ENCODE measurements at places on chromosomes 2 and 18.

- DNase-seq: no peak
Observed at GRCh38 chr2:23449831-23450331, 64.9 kb downstream of the KLHL29 start.

DNA sequence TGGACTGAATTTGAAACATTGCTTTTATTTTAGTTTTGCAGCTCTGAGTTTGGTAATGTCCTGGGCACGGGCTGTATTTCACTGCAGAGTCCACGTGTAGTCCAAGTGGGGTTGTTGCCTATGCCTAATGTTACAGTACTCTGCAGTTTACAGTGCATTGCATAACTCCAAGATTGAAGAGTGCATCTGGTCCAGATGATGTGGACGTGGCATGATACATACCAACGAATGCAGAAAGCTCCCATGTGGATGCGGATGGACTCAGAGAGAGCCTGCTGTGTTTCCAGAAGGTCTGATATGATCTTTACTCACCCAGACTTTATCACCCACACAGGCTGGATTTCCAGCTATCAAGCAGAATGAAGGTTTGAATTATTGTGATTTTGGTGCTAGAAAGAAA lies 44.4 kb upstream of the CCDC68 start:
- no peak for DNase-seq

DNA sequence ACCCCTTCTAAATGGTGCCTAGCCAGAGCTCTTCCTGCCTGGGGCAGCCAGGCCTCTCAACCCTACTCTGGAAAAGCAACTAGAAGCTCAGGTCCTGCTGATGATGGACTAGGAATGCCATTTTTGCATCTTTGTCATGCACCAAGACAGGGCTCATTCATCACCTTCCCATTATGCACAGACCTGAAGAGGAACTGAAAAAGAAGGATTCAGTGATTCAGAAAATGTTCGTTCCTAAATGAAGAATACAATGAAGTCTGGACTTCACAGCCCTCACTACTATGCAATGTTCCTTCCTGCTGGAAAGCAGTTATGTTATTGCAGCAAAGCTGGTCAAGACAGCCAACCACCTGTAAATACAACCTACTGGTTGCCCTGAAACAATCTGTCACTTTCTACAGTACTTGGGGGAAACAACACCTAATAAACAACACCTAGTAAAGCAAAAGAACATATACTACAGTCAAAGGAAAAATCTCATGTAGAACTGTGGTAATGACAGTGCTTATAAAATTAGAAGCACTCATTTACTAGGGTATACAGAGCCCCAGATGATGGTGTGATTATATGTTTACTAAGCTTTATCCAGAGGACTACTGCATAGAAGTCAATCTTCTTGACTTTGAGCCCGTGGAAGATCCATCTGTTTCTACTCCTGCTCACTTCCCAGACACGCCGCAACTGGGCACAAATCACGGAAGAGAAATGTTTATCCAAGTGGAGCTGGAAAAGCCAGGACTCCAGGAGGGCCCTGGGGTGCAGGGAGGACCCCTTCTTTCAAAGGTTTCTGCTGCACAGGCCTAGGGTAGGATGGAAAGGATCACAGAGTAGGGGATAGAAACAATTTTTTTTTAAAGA lies 103.1 kb upstream of the THOC1 start:
- DNase-seq: no peak

DNA sequence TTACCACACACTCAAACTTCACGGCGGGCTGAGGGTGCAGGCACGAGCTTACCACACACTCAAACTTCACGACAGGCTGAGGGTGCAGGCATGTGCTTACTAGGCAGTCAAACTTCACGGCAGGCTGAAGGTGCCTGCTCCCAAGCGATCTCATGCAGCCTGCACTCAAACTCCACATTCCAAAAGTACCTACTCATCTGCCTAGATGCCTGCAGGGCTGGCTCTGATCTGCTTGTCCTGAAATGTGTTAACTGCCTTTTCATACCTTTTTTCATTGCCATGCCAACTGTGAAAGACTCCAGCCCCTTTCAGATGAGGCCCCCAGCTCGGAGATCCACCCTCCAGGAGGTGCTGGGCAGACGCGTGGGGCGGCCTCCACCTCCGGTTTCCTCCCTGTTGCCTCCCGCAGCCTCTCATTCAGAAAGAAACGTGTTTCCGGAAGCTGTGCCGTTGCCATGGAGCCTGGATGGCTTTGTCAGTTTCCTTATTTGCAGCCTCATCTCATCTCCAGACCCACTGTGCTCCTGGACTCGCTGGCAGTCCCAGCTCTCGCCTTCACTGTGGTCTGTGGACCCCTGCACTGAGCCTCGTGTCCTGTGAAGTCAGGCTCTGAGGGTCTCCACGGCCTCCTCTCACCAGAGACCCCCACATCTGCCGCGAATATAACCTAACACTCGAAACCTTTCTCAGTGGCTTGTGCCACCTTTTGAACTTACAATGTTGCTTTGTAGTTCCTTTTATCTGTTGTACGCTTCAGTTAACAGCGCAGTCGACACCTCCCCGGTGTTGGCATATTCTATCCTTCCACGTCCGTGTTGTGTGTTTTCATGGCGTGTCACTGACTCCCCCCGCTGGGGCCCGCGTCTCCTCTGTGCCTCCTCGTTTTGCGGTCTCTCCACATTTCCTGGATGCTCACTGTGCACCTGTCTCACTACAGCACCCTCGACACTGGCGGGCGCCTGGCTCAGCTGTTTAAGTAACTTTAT lies 106.1 kb upstream of the ALKAL2 start:
- DNase-seq: peak; percentile 26

DNA sequence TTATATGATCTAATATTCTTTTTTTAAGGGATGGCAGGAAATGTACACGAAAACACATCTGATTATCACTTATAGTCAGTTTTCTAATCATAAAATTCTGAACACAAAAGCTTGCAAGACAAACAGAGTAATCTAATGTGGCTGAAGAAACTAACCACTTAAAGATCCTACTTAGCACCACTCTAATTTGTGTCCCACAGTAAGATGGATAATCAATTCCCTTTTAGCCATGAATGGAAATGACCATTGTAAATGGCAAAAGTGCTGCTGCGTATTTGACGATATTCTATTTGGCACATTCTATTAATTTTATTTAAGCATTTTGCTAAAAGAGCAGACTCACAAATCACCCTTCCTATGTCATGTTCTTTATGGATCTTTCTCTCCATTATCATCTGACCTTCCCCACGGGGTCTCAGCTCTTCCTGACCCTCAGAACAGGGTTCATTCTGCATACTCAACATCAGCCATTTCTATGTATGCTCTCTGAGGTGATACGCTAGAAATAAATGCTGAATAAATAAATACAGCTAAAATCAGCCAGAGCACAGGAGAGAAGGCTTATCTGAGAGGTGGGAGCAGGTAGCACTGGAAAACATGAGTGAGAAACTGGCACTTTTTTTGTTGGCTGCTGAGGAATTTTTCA lies 295.8 kb downstream of the AFF3 start:
- no peak for DNase-seq

DNA sequence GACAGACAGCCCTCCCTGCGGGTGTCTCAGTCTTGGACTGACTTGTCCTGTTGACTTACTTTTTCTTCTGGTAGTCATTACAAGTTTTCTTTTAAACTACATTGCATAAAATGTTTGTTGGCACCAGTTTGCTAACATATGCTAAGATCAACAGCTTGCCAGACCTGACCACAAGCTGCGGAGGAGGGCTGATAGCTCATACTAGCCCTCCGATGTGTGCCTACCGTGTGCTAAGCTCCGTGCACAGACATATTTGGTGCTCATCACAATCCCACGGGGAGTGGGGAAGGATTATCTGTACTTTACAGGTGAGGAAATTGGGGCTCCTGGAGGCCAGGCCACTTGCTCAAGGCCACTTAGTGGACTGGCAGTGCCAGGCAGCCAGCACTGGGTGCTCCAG lies 72.8 kb upstream of the YPEL5 start:
- no peak for DNase-seq

DNA sequence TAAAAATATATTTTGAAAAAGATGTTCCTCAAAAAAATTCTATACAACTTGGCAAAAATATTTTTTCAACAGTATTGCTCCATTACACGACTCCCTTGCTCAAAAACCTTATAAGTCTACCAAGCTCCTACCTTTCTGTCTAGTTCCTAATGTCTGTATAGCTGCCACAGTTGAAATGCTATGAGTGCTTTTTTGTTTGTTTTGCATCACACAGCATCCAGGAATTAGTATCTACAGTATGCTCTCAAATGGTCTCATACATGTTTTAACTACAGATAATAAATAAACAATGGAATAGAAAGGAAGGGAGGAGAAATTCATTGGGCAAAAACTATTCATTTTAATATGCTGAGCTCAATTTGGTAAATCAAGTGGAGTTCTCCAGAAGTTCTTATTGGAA lies 17.3 kb downstream of the ACADL start:
- DNase-seq: no peak

- DNase-seq: no peak
Observed at GRCh38 chr2:25558262-25558661, 115.1 kb downstream of the DTNB start.

DNA sequence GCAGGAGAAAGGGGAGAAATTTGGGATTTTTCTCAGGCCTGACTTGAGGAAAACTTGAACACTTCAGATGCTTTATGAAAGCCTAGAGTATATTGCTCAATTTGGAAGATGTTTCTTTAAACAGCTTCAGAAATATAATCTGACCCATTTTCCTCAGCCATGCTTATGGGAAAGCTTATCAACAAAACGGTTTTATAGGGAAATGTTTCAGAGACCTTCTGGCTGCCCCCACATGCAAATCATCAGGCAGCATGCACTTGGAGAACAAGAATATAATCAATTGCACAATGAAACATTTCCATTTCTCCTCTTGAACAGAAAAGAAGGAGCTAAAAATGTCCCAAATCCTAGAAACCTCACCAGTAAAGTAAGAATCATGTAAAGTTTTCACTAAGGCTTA lies 411.2 kb upstream of the ETAA1 start:
- DNase-seq: no peak

- no peak for DNase-seq
Observed at GRCh38 chr2:167271932-167272331, 383.7 kb downstream of the XIRP2 start.

DNA sequence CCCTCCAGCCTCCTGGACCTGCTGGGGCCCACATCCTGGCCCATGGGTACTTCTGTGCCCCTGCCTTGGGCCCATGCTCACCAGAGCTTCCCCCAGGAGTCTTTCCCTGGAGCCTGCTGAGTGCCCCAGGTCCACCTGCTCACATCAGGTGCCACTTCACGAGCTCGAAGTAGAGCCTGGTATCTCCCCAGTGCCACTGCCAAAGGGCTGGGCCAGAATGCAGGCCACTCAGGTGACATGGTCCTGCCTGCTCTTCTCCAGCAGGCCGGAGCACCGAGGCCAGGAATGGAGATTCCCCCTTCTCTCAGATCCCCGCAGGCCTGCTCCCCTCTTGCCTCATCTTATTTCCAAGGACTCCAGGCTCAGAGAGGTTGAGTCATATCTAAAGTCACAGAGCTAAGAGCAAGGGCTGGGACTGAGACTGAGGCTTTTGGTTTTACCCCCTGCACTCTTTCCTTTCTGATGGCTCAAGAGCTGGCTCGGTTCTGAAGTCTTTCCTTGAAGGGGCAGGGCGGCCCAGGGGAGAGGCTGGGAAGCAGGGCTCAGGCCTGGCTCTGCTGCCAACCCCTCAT lies 79.2 kb downstream of the HS1BP3 start:
- no peak for DNase-seq

- DNase-seq: no peak
Observed at GRCh38 chr18:55968550-55968949, 380.6 kb upstream of the TCF4 start.

GRCh38 chr2:233068762-233069418 lies 8.7 kb downstream of the INPP5D start:
- no peak for DNase-seq

DNA sequence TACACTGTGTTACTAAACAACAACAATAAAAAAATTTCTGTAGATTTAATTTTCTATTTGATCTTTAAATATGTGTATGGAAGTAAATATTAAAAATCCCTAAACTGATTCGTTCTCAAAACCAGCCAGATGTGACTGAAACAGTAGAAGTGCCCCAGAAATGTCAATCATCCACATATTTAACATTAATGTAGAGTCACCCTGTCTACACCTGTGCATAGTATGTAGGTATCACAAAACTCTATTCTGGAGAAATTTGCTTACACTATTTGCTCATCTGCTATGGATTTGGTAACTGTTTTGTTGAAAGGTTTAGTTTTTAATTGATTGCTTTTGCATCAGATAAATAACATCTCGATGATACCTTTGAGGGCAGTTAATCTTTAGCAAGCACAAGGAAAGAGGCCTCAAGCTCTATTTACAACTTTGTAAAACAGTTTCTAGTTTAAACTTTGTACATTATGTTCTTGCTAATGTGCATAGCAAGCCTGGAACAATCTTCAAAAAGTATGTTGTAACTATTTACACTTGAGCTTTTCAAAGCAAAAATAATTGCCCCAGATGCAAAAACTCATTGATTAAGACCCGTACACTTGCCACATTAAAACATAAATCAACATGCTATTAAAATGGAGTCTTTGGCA lies 76.8 kb downstream of the PPP1R1C start:
- no peak for DNase-seq

DNA sequence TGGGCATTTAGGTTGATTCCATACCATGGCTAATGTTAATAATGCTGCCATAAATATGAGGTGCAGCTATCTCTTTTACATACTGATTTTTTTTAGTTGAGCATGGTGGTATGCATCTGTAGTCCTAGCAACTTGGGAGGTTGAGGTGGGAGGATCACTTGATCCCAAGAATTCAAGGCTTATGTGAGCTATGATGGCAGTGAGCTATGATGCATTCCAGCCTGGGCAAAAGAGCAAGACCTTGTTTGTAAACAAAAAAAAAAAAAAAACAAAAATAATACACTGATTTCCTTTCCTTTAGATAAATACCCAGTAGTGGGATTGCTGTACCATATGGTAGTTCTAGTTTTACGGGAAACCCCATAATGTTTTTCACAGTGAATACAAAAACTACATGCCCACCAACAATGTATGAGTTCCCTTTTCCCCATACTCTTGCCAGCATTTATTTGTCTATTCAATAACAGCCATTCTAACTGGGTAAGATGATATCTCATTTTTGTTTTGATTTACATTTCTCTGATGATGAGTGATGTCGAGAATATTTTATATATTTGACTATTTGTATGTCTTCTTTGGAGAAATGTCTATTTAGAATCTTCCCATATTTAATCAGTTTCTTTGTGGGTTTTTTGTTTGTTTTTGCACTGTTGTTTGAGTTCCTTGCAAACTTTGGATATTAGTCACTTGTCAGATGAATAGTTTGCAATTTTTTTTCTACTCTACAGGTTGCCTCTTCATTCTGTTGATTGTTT lies 281.0 kb upstream of the KYNU start:
- DNase-seq: no peak

Measured in stimulated activated CD4-positive, alpha-beta T cell treated with anti-CD3 and anti-CD28 coated beads, TNF-alpha, amount 100 ng/mL, for 4 hours (primary cell).